Brain microvascular endothelial cell (primary cell): ENCODE measurements at places on chromosomes 2 and 18.

- no peak for DNase-seq
Measured at GRCh38 chr2:26617588-26618083, 23.5 kb downstream of the CIB4 start.

GRCh38 chr18:46639386-46639785 is 17.6 kb downstream of the LOXHD1 start:
- DNase-seq: no peak

GRCh38 chr2:144372410-144373080 is 147.4 kb downstream of the ZEB2 start:
- DNase-seq: no peak

DNA sequence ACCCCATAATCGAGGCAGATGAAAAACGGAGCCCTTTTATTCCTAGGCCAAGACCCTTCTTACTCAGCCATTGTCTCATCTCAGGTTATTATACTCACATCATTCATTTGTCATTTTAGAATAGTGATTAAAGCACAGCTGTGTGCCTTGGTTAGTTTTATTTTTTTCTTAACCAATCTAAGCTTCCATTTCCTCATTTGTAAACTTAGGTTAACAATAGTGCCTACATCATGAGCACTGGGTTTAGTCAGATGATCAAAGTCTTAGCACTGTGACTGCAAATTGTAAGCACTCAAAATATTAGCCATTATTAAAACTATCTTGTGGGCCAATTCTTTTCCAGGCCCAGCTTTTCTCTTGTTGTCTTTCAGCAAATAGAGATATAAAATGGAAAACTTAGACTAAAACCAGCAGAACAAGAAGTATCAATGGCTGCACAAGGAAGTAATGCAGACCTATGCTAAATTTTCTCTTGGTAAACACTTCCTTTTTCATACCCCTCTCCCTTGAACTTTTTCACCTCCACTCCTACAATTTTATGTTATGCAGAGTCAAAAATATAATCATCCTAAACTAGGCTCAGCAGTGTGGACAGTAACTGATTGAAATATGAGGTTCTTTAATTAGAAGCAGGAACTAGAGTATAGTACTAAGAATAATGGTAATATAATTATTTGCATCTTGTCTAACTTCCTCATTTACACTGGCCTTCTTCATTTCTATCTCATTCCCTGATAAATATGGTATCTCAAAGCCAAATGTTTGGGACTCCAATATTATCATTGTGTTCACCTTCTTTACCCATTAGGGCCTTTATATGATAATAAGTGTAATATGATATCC is 21.5 kb upstream of the GALNT3 start:
- no peak for DNase-seq

DNA sequence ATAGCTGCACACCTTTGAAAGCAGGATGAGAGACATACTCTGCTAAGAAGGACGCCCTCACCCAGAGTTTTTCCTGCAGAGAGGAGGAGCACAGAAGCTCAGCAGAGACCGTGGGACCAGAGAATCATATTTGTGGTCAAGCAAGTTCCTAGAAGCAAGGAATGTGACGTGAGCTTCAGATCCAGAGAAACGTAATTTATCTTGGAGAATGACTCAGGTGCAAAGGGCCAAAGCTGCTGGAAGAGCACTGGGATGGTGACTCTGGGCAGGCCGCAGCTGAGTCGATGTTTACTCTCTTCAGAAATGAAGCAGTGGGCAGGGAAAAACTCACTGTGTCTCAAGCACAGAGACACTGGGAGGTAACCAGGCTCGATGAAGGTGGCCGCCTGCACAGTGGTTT is 50.1 kb upstream of the IGFBP2 start:
- peak; percentile 93 for DNase-seq

DNA sequence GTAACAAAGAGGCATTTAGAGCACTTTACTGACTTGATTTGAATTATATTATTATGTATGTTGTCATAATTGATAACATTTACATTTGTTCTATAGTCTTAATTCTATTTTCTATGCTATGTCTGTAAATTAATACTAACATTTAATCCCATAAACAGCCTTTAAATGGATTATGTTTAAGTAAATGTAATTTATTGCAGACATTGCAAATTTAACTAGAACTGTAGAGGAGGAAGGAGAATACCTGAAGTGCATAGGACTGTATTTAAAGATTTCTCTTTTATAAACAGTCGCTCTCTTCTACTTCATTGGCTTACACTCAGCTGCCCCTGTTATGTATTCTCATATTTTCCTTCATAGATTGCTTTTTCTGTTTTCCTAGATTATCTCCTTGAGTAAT is 92.4 kb downstream of the SPAG16 start:
- no peak for DNase-seq

GRCh38 chr2:12504443-12504842 is 212.3 kb upstream of the TRIB2 start:
- peak; percentile 31 for DNase-seq

- no peak for DNase-seq
Measured at GRCh38 chr2:160558531-160558930, 64.9 kb upstream of the RBMS1 start.

- peak; percentile 47 for DNase-seq
Measured at GRCh38 chr2:55961318-55961911, 37.8 kb upstream of the EFEMP1 start.

- peak; percentile 63 for DNase-seq
Measured at GRCh38 chr2:8605351-8606065, 76.3 kb upstream of the ID2 start.

- DNase-seq: peak; percentile 44
Measured at GRCh38 chr2:118417406-118418120, 329.3 kb downstream of the INSIG2 start.

- DNase-seq: no peak
Measured at GRCh38 chr2:47039489-47039870, 115.6 kb downstream of the STPG4 start.

DNA sequence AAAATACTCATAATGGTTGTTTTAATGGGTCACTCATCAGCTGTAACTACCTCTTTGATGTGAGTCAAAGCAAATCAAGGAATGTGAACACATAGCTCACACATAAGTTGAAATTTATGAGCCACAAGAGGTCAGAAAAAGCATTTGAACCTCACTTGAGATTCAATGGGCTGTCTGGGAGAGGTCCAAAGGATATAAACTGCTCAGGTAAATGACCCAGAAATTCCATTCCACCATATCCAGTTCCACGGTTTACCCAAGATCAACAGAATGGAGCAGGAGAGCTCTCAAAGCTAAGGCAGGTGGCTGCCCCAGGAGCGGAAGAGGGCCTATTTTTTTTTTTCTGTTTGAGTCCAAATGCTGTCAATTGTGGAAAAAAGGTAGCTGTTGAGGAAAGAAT is 464.1 kb downstream of the TNS1 start:
- no peak for DNase-seq

- no peak for DNase-seq
Measured at GRCh38 chr2:96838345-96839292, 5.2 kb downstream of the ANKRD23 start.

- no peak for DNase-seq
Measured at GRCh38 chr2:84131278-84131830, 327.7 kb downstream of the SUCLG1 start.

- peak; percentile 27 for DNase-seq
Measured at GRCh38 chr18:55763298-55763697, 175.3 kb upstream of the TCF4 start.

- no peak for DNase-seq
Measured at GRCh38 chr2:226905718-226906117, 69.9 kb downstream of the RHBDD1 start.

DNA sequence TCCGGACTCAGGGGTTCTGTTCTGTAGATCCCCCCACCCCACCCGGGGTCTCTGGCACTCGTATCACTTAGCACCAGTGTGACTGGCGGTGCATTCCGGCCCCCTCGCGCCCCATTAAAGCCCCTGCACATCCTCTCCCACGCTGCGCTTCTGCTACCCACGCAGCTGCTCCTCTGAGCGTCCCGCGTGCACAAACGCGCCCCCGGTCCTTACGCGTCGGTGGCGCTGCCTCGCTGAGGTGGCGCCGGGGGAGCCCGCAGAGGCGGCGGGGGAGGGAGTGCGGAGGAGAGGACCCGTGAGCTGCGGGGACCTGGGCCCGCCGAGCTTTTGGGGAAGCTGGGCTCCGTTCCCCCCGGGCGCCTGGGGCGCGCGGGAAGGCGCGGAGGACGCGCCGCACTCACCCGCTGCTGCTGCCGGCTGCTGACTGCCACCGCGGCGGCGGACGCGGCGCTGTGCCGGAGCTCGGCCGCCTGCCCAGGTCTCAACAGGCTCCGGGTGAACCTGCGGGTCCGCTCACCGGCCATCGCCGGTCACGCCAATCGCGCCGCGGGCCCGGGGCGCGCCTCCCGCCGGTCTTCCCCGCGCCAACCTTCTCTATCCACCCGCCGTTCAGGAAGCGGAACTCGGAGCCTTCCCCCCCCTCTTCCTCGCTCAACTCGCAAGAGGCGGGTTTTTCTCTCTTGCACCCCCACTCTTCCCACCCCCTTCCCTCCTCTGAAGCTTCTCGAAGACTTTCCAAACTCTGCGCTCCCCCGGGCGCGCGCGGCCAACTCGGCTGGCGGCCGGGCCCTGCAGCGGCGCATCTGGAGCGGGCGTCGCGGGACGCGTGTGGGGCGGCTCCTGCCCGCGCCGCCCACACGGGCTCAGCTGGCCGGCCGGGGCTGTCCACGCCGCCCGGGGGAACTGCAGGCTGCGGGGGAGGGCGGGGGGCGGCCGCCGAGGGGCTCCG is at the start of gene DOCK10:
TSS of gene DOCK10 (minus strand) at position 618 of the 949 bp plus-strand sequence. CDS start at position 524, 94 bp downstream.
- peak; percentile 42 for DNase-seq

GRCh38 chr18:9353596-9353995 is 19.0 kb downstream of the TWSG1 start:
- DNase-seq: no peak

- DNase-seq: no peak
Measured at GRCh38 chr2:240465268-240465764, 29.9 kb downstream of the GPC1 start.

- peak; percentile 80 for DNase-seq
Measured at GRCh38 chr2:61763605-61764034, 90.2 kb downstream of the FAM161A start.

GRCh38 chr2:189163889-189164288 is 15.7 kb downstream of the COL5A2 start:
- DNase-seq: peak; percentile 78

- no peak for DNase-seq
Measured at GRCh38 chr2:45394216-45394615, 216.9 kb downstream of the SRBD1 start.

DNA sequence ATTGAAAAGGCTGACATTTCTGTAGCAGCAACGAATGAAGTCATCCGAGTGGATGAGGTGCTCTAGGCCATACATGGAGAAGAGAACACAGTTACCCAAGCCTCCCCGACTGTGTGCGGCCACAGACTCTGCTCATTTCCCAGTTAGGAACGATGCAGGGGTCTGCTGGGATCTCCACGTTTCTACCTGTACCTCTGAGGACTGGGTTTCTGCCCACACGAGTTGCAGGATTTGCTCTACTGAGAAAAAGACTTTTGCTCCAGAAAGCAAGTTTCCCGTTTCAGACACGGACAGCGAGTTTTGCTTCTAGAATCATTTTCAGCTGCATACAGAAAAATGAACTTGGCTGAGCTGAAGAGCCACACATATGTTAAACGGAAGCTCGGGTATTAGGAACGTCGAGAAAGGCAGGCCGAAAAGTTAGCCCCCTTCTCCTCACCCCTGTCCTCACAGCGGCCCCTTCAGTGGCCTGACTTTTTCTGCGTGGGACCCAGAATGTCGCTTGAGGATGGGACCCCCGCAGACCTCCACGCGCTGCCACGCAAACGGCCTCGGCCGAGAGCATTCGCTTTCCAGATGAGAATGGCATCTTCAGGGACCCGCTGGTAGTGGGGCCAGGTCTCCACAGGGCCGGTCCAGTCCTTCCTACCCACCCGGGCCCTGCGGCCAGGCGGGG is 582 bp upstream of the RAB31 start:
- DNase-seq: no peak

- DNase-seq: no peak
Measured at GRCh38 chr2:41937464-41937906, 110.3 kb upstream of the PKDCC start.

GRCh38 chr2:39385172-39385571 is 51.9 kb downstream of the MAP4K3 start:
- DNase-seq: no peak

- no peak for DNase-seq
Measured at GRCh38 chr18:9209279-9209678, 72.7 kb downstream of the ANKRD12 start.

DNA sequence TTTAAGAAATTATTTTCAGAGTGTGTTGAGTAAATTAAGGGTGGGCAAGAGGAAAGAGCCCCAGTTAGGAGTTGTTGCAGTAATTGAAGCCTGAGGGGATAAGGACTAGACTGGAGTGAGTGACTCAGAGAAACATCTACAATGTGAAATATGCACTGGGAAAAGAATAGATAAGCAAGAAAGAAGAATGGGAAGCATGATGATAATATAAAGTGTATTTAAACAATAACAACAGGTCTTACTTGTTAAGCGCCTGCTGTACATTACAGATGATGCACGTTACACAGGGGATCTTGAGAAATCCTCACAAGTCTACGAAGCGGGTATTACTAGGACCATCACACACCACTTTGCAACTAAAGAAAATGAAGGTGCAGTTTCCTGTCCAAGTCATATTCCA is 73.6 kb upstream of the STK17B start:
- no peak for DNase-seq
